ENCODE measurements at places on chromosomes 16 and 17.
A peak's percentile ranks its signal among the peaks of the same experiment; 100 is the strongest.

DNA sequence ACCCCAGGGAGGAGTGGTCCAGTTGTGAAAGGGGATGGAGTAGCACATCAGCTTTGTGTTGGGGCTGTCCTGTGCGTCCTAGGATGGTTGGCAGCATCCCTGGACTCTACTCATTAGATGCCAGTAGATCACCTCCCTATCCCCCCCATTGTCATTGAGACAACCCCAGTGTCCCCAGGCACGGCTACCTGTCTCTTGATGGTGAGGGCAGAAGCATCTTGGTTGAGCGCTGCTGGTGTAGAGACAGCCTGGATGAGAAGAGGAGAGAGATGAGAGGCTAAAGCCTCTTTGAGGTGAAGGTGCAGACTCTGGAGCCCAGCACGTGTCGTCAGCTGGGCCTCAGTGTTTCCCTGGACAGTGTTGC lies 55.4 kb downstream of the TNFRSF13B start:
- no peak for DNase-seq

DNA sequence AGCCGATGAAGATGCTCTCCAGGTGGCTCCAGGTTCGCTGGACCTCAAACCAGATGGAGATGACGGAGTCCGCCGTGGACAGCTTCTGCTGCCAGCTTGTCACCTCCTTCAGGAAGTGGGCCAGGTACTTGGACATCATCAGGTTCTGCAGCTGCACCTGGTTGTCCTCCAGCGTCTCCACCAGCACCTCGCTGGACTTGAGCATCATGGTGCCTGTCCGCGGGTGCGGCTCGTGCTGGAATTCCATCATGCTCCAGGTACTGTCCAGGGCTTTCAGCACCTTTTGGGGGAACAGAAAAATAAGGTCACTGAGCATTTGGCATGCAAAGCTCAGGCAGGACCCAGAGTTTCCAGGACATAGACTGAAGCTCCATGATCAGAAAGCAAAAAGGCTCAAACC lies 69.7 kb downstream of the DNAH17 start:
- DNase-seq: no peak

DNA sequence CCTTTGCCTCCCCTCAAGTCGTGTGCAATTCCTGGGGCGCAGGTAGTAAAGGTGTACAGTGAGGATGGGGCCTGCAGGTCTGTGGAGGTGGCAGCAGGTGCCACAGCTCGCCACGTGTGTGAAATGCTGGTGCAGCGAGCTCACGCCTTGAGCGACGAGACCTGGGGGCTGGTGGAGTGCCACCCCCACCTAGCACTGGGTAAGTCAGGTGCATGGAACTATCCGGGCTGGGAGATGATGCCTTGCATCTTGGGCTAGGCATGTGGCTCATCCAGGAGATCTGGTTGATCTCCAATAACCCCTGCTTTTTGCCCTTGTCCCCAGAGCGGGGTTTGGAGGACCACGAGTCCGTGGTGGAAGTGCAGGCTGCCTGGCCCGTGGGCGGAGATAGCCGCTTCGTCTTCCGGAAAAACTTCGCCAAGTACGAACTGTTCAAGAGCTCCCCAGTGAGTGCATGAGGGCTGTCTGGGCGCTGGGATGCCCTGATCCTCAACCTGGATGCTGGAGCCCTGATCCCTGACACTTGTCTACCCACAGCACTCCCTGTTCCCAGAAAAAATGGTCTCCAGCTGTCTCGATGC lies 5.2 kb downstream of the GRB7 start:
- DNase-seq: peak; percentile 20

GRCh38 chr17:77915594-77916021 lies 42.9 kb upstream of the TNRC6C start:
- DNase-seq: no peak

DNA sequence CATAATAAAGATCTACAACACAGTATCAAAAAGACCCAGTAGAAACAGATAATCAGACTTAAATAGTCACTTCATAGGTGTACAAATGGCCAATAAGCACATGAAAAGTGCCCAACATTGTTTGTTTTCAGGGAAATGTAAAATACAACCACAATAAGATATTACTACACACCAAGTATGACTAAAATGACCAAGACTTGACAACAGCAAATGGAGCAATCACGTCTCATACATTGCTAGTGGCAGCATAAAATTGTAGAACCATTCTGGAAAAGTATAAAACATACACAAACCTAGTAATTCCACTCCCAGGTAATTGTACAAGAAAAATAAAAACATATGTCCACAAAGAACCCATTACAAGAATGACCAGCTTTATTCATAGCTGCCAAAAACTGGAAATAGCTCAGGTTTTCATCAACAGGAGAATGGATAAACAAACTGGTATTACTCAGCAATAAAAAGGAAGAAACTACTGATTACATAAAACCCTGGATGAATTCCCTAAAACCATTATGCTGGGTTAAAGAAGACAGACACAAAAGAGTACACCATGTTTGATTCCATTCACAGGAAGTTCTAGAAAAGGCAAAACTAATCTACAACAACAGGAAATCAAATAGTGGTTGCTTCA lies 85.6 kb downstream of the TTC19 start:
- DNase-seq: no peak

GRCh38 chr17:81074875-81075274 lies 39.9 kb downstream of the BAIAP2 start:
- no peak for DNase-seq

DNA sequence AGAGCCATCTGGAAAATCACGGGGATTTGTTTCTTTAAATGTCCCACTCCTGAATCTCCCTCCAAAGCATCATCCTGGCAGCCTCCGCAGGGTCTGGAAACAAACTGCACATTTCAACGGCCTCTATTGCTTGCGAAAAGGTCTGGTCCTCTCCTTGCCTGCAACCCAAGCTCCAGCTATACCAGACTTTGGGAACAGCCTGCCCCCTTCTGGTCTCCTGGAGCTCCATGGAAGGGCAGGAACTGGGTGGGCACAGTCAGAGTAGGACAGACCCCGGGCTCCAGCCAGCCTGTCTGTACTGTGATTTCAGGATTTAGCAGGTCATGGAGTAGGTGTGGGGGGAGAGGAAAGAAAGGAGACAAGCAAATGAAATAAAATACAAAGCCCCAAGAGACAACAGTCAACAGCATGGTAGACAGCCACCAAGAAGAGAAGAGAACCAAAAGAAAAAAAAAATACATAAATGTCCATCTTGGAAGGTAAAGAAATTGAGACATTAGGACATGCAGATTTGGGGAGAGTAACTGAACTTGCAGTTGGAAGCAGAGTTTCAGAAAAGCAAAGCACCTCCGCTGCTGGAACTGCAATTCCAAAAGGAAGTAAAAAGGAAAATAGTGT lies 2.7 kb downstream of the XYLT1 start:
- peak; percentile 63 for DNase-seq

GRCh38 chr17:47946929-47947397 lies 5.6 kb downstream of the PNPO start:
- DNase-seq: peak; percentile 79

- no peak for DNase-seq
Observed at GRCh38 chr17:77531641-77532040, 390.9 kb downstream of the SEC14L1 start.

DNA sequence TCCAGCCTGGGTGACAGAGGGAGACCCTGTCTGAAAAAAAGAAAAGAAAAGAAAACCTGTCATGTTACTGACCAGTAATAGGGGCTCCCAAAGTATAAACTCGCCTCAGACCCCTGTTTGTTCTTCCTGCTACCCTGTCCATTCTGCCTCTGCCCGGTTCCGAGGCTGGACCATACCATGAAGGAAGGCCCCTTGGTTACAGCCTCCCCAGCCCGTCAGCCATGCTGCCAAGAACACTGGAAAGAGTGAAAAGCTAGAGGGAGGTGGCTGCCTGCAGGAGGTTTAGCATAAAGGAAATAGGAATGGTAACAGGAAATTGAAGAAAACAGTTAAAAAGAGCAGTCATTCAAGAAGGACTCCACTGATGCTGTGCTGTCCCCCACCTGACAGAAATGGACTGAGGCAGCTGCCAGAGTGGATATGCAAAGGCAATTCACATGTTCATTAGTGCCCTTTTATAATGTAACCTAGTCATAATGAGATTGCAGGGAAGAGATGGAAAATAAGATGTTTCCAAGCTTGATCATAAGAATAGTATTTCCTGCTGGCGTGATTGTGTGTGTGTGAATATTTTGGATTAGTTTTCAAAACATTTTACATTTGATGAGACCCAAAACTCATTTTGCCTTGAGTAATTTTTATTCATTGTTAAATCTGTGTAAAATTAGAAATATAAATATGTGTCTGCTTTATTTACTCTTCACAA lies 102.6 kb downstream of the GOSR1 start:
- DNase-seq: no peak

DNA sequence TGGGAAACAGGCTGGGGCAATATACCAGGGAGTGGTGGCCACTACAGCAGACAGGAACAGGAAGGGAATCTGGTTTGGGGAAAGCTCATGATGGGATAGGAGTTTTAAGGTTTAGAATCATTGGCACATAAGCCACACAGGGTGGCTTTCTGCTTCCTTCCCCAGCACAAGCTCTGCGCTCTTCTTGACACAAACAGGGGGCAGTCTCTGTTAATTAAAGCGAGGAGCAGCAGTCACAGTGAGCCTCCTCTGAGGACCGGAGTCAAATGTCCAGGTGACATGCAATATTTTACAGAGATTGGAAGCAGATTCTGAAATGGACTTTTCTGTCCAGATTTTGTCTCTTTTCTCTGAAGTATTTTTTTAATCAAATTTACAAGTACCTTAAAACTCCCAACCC lies 2.8 kb upstream of the SHISA9 start:
- DNase-seq: no peak

GRCh38 chr17:66620528-66620927 lies 214.4 kb upstream of the CACNG5 start:
- DNase-seq: no peak

GRCh38 chr17:65198653-65199382 lies 61.6 kb downstream of the RGS9 start:
- no peak for DNase-seq

- no peak for DNase-seq
Observed at GRCh38 chr17:5759501-5759925, 175.2 kb upstream of the NLRP1 start.

- no peak for DNase-seq
Observed at GRCh38 chr17:72299592-72299991, 178.8 kb downstream of the SOX9 start.

GRCh38 chr17:64212122-64212521 lies 50.9 kb downstream of the TEX2 start:
- DNase-seq: no peak

DNA sequence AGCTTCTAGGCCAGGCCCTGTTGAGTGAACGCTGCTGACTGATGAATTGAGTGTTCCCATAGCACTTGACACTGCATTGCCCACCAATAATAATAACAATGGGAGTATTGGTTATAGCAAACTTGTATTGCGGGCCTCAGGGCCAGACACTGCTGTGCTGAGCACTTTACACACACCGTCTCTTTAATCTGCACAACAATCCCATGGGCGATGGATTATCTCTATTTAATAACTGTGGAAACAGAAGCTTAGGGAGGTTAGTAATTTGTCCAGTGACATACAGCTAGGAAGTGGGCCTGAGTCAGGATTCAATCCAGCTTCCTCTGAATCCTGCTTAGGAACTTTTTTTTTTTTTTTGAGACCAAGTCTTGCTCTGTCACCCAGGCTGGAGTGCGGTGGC lies 11.2 kb downstream of the ARHGAP23 start:
- DNase-seq: no peak

DNA sequence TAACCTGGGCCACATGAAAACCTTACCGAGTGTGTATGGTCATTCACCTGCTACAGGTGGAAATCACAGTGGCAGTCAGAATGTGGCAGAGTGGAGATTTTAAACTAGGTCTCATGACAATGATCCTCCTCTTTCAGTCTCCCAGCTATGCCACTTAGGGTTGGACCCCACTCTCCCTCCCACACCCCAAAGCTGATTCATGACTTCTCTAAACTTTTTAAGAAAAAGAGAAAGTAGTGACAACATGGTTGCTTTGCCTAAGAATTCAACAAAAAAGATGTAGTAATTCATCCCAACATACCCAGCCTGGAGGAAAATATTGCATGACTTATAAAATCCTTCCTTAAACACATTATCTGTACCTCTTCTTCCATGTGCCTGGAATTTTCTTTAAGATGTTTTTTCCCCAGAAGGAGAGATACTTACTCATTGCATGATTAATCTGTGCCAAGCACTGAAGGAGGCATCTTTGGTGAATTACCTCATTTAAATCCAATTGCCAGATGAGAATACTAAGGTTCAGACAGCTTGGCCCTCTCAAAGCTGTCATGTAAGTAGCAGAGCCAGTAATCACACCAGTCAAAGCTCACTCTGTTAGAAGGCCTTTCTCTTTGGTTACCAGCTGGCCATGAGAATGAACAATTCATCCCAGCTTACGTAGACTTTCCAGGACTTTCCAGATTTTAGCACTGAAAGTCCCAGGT lies 119.9 kb downstream of the COPRS start:
- DNase-seq: no peak

DNA sequence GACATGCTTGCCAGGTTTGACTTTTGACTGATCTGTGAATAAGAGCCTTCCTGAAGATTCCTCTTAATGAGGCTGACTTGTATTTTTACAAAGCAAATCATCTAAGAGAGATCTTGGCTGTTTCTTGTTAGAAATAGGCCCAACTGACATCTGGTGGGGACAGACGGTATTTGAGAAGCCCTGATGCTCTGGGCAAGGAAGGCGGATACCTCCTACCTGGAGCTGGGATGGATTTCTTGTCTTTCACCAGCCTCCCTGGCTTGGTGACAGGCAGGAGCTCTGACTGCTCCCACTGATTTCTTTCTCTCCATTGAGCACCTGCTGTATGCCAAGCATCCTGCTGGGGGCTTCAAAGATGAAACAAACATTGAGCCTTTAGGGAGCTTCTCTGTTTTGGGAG lies 40.4 kb downstream of the AKAP1 start:
- no peak for DNase-seq

DNA sequence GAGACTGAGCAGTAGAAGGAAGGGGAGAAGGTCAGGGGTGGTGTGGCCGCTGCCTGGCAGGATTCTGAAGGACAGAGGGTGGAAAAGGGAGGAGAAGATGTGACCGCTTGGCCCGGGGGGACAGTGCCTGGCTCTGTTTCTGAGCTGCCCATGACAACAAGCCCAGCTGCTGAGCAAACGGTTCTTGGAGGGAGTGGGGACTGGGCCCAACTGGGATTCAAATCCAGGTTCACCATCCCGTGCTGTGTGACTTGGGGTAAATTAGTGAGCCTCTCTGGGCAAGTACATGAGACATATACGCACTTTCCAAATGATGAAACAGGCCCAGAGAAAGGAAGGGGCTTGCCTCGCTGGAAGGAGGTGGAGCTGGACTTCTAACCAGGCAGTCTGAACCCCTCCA lies 23.3 kb downstream of the SEC14L5 start:
- DNase-seq: no peak

DNA sequence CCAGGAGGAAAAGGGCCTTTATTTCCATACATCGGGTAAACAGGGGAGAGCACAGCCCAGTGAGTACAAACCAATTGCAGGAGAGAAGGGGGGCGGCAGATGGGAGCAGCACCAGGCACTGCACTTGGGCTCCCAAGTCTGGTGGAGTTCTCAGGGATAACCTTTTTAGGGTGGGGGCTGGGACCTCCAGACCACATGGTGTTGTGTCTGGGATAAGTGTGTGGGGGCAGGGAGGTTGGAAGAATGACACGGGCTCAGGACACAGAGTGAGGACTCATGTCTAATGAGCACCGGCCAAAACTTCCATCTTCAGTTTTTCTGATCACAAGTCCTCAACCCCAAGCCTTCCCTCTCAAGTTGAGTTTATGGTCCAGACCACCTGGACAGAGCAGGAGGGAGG lies 30.6 kb downstream of the PIPOX start:
- peak; percentile 13 for DNase-seq

GRCh38 chr16:56989988-56990387 lies 631 bp downstream of the NLRC5 start:
- DNase-seq: no peak

All from left ventricle myocardium superior (tissue), 1 donor.